ENCODE measurements at places on chromosomes 5 and 9.
A peak's percentile ranks its signal among the peaks of the same experiment; 100 is the strongest.

DNA sequence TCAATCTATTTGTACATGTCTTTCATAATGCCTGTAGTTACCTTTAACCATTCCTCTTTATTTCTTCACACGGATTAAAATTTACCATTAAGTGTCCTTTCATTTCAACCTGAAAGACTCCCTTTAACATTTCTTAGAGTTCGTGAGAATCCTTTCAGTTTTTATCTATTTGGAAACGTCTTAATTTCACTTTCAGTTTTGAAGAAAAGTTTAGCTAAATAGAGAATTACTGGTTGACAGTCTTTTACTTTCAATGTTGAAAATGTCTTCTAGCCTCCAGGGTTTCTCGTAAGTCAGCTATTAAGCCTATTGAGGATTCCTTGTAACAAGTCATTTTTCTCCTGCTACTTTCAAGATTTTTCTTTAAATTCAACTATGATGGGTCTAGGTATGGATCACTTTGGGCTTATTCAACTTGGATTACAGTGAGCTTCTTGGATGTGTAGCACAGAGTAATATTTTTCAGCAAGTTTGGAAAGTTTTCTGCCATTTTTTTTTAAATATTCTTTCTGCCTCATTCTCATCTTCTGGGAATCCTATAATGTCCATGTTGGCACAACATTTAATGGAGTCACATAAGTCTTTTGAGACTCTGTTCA, 48.5 kb downstream of the RFX3 start:
- DNase-seq = no peak

DNA sequence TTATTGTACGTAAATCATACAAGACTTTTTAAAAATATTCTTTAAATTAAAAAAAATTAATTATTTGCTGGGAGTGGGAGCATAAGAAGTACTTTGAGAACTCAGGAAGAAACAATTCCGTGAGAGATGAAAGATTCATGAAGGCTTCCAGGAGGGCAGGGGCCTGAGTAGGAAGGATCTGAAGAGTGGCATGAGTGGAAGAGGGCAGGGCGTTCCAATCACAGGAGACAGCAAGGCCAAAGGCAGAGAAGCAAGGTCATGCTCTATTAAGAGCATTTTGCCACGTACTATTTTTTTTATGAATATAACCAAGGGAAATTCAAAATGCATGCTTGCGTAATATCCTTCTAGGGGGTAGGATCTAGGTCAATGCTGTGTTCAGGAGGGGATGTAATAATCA, 265.5 kb downstream of the ZNF608 start:
- DNase-seq = no peak

- no peak for DNase-seq
Measured at GRCh38 chr5:161847447-161847846, 473 bp upstream of the GABRA1 start.

- no peak for DNase-seq
Measured at GRCh38 chr9:3332802-3333201, 193.0 kb downstream of the RFX3 start.

GRCh38 chr5:143113461-143113860, 290.0 kb downstream of the NR3C1 start:
- no peak for DNase-seq

- no peak for DNase-seq
Measured at GRCh38 chr5:117195076-117195475, 620.5 kb upstream of the SEMA6A start.

DNA sequence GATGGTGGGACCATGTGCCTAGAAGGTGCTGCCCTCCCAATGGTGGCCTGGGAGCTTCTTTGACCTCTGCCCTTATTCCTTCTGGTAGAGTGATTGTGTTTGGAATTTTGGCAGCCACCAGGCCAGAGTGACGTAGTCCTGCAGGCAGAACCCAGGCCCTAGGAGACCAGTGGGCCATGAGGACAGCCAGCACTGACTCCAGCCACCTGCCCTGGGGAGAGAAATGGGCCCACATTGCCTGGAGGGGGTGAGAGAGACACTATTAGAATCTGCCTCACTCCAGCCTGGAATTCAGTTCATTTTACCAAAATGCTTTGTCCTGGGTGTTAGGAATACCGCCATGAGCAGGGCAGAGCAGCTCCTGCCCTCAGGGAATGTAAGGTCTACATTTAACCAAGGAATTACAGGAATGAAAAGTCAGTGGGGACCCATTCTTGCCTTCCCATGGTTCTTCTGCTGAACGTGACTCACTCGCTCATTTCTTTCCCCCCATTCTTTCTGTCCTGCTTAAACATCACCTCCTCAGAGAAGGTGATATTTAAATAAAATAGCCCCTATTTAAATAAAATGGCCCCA, 5.5 kb upstream of the COL27A1 start:
- no peak for DNase-seq

DNA sequence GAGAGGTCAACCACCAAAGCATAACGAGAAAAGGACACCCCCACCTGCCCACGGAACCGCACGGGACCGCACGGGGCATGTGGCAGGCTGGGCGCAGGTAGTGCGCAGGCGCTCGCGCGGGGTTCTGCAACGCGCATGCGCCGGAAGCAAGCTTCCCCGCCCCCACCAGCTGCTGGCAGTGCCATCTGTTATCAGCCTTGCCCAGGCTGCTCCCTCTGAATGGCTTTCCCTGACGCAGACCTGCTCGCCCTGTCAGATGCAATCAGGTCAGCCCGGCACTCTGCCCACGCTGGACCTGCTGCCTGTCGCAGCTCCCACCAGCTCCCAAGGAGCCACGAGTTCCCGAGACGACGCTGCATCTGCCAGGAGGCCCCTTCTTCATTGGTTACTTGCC, 22.8 kb downstream of the PTCH1 start:
- DNase-seq = no peak

DNA sequence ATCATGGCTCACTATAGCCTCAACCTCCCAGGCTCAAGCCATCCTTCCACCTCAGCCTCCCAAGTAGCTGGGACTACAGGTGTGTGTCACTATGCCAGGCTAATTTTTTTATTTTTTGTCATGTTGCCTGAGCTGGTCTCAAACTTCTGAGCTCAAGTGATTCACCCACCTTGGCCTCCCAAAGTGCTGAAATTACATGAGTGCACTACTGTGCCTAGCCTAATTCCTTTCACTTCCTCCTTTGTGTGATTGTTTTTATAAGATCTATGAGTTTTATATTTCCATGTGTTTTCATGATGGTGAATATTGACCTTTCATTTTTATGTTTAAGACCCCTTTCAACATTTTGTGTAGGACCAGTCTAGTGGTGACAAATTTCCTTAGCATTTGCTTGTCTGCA, 55.2 kb upstream of the IL12B start:
- no peak for DNase-seq

- peak; percentile 24 for DNase-seq
Measured at GRCh38 chr5:152271420-152271819, 133.7 kb downstream of the NMUR2 start.

- DNase-seq = no peak
Measured at GRCh38 chr5:62509806-62510205, 68.8 kb upstream of the LRRC70 start.

DNA sequence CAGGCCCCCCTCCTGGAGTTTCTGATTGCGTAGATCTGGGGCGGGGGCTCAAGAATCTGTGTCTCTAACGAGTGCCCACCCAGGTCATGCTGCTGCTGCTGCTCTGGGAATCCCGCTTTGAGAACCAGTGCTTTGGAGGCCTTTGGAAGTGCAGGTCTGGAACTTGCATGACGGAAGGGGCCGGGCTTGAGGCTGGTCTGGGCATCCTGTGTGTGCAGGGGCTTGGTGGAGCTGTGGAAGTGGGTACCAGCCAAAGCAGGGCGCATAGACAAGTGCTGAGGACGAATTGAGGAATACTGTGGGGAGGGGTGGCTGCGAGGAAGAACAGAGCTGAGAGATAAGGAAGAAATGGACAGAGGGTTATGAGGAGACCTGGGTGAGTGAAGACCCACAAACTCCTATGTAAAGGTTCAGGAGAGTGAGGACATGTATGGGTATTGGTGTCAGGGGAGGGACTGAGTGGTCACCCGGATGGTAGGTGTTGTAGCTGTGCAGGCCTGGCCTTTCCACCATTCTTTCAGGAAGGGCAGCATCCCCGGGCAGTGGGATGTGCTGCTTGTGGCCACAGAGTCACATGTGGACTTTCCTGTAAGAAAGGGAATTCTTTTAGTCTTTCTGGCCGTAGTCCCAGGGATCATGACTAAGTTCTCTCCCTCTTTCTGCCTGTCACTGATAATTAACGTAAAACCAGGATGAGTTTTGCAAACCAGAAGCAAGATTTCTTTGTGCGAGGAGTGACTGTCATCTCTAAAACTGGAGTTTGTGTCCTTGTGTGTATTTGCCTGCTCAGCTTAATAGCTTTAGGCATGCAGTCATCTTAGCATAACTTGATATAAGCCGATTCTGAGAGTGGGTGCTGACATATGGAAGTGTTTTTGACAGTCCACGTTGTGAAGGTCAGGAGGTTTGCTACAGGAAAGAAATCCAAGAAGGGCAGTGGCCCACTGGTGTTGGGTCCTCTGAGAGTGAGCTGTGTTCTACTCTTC, 43.3 kb upstream of the TJP2 start:
- DNase-seq = no peak

DNA sequence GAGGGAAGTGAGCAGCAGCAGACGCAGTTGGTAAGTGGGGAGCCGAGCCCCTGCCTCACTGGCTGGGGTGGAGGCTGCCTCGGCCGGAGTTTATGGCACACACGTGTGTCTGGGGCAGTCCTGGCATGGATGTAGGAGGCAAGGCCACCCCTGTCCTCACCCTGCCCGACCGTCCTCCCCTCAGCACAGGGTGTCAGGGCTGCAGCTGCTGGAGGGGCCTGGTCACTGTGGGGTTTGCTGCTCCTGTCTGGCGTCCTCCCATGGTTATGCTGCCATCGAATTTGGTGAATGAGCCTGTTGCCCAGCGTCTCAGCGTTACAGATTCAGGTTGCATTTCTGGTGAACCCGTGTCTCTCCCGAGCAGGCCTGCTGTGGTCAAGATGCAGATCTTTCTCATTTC, 32.4 kb downstream of the CEP72 start:
- DNase-seq = no peak

DNA sequence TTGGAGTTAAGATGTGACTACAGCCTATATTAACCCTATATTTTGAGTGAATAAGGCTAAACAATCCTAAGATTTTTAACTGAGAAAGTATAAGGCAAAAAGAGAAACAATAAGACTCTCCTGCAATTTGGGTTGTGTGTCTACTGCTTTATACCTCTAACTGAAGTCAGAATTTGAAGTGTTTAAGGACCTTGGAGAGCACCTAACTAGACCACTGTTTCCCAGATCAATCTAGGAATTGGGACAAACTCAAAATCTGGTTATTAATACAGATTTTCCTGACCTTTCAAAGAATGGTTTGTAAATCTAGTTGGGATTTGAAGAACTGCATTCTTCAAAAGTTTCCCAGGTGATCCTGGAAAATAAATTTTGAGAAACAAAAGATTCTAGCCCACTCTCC, 42.1 kb downstream of the GABRA1 start:
- no peak for DNase-seq

DNA sequence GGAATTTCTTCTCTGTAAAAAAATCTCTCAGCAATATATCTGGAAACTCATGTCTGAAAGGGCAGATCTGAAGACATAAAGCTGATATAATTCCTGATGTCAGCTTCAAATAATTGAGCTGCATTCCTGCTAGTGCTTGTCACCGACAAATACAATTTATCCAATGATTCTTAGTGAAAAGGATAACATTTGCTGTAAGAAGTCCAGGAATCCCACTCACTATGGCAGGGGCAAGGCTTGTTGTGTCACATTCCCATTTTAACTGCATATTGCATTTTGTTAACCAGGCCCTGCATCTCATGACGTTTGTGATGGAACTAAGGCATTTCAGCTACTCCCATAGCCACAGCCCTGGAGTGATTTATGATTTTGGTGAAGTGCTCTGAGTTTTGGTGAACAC, 160.1 kb upstream of the DAB2 start:
- no peak for DNase-seq

DNA sequence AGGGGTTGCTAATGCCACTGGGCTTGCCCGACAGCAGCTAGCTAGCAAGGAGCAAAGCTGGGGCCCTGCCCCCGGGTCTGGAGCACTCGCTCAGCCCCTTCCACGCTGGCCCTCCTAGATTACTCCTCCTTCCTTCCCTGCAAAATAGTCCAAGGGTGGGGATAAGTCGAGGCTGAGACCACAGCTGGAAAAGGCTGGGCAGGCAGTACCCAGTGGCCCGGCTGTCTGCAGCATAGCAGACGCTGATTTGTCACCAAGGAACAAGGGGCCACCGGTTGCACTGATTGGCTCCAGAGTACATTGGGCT, 73.9 kb downstream of the ADAMTS2 start:
- no peak for DNase-seq

DNA sequence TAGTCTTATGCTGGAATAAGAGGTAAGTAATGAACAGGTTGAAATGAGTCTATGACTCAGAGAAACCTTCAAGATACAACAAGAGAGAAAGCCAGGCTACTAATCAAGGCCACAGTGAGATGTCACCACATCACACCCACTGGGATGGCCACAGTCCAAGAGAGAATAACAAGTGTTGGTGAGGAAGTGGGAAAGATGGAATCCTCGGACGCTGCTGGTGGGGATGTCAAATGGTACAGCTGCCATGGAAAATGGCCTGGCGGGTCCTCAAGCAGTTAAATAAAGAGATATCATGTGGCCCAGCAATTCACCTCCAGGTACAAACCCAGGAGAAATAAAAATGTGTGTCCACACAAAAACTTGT, 41.9 kb upstream of the NEURL1B start:
- no peak for DNase-seq

DNA sequence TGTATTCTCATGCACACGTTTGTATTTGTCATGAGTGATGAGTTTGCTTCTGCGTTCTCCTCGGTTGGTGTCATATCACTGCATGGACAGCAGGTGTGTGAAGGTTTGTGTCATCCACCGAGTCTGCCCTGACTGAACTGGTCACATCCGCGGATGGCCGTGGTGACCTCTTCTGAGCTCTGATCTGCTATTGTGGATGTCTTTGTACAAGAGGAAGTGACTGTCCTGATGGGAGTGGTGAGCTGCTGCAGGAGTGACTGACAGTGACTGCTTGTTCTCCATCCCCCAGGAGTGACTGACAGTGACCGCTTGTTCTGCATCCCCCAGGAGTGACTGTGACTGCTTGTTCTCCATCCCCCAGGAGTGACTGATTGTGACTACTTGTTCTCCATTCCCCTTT, 69.9 kb downstream of the EHMT1 start:
- DNase-seq = no peak

DNA sequence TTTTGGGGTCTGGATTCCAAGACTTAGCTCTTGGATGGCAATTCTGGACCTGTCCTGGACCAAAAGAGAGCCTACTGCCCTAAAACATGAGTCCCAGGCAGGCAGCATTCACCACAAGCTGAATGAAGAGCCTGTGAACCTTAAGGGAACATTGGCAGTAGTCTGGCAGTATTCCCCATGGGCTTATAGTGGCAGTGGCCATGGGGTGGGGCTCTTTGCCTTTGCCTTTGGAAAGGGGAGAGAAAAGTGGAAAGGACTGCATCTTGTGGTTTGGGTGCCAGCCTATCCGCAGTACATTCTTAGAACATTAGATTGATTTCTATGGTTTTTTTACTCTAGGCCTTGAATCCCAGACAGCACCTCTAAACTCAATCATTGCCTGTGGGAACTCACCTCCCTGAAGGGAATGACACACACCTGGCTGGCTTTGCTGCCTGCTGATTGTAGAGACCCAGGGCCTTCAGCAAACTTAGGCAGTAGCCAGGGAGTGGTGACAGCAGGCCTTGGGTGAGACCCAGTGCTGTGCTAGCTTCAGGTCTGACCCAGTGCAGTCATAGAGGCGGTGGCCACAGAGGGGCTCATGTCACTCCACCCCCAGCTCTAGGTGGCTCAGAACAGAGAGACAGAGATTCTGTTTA, 216.3 kb downstream of the CETN3 start:
- no peak for DNase-seq

- DNase-seq = no peak
Measured at GRCh38 chr5:169153405-169153804, 147.5 kb downstream of the SLIT3 start.

Data from endothelial cell (in vitro differentiated cells).